ENCODE measurements at places on chromosomes 6 and 20.
A peak's percentile ranks its signal among the peaks of the same experiment; 100 is the strongest.

DNA sequence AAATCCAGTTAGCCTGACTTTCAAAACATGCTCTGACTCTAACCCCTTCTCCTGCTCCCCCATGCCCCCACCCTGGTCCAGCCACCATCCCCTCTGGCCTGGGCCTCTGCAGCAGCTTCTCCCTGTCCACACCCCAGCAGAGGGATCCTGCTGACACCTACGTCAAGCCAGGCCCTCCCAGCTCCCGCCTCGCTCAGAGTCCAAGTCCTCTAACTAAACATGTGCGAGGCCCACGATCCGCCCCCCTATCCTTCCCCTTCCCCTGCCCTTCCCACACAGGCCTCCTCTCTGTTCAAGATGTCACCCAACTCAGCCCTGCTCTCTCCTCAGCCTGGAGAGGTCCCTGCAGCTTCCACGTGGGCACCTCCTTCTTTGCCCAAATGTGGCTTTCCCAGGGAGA is 33.7 kb downstream of the NFATC2 start:
- no peak for DNase-seq

GRCh38 chr6:84415517-84415916 is 188.1 kb upstream of the CEP162 start:
- no peak for DNase-seq

DNA sequence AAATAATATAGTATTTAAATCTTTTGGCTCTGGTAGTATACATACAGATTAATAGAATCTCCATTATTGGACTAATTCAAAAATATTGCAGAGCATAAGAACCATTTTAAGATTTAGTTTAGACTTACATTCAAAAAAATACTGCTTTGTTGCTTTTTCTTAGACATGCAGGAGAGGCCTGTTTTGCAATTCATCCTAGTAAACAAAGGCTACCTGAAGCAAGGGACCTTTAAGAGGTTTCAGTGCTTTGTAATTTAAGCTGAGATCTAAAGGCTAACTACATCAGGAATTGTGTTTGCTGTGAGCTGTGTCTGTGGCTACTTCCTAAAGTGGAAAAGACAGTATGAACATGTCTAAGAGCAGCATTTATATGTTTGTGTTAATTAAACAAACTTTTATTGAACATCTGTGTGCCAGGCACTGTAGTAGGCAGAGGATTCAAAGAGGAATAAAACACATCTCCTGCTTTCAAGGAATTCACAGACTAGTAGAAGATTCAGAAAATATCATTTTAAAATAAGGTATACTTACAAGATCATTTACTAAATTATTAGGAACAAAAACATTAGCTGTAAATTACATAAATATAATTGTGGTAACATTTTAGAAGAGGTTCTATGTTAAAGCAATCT is 29.1 kb upstream of the CALHM6 start:
- DNase-seq = no peak

- no peak for DNase-seq
Measured at GRCh38 chr6:131733376-131734016, 22.7 kb upstream of the CTAGE9 start.

DNA sequence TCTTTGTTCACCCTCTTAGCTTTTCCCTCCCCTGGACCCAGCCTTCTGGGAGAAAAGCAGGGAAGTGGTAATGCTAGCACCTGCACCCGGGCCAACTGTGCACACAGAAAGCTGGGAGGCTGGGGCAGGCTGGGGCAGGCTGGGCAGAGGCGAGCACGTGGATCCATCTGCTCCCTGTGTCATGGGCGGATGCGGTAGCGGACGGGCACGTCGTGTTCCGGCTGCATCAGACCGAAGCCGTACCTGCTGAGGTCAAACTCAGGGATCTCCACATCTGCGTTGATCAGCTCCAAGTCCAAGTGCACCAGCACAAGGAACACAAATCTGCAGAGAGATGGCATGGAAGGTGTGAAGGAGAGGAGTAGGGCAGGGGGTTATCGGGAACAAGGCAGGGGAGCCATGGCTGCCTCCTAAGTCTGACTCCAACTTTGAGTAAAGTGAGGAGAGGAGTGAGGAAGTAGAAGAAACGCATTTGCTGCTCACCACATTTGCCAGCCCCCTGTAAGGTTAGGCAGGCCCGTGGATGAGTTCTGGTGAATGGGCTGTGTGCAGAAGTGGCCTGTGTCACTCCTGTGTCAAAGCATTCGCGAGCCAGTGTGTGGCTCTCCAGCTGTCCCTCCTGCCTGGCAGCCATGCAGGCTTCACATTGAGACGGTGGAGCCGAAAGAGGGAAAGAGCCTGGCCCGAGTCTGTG is 25.4 kb upstream of the KCNB1 start:
- DNase-seq = no peak

DNA sequence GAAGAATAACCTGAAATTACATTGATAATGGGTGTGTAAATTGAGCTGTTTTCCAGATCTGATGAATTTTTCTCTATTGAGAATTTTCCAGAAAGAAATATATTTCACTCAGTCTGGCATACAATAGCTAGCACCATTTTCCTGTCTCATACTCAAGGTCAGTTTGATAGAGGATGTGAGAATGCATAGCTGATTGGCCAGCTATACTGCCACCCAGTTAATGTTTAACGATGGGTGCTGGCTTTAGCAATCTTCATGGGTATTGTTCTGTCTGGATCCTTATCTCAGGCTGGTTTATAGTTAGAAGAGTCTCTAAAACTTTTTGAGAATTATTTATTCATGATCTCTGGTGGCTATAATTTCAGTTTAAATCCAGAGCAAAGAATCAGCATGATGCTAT is 147.4 kb downstream of the HDGFL1 start:
- no peak for DNase-seq

DNA sequence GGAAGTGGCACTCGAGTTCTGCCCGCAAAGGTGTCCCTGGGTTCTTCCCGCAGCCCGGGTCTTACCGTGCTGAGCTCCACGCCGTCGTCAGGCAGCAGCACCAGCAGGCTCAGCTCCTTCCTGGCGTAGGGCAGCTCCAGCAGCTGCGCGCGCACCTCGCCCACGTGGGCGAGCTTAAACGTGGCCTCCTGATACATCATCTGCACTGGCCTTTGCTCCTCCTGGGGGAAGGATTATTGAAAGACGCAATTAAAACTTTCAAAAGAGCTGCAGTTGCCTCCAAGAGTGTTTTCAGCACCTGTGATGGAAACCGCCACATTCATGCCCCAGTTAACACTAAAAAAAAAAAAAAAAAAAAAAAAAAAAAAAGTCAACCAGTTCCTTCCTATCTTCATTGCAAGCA is 11.3 kb downstream of the SERPINB9 start:
- peak; percentile 74 for DNase-seq

DNA sequence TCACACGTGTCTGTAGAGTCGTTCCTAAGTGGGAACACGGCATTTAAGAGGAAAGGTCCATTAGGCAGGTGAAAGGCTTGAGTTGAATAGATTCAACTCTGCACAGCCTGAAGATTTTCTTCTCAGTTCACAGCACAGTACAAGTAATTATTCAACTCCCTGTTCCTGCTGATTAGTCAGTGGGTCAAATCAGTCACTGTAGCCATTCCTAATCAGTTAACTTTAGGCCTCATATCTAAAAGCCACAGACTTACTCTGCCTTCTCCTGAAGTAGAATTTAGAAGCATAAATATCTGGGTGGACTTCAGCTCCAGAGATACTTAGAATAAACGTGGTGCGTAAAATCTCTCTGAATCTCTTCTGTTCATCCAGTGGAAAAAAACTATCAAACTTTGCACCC is 872.4 kb downstream of the C6orf118 start:
- DNase-seq = no peak

DNA sequence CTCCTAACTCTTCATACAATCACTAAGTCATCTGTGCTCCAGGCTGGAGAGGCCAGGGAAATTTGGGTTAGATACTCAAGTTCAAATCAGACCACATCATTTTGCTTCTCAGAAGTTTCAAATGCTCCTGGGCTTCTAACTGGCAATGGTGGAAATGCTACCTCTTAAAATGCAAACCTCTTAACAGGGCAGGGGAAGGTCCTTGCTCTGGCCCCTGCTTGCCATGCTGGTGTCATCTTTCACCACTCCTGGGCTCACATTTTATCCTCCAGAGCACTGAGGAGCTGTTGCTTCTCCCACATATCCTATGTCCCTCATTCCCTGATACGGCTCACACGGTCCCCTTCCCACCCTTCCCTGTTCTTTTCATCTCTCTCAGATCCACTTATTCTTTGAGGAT is 41.8 kb upstream of the NT5E start:
- no peak for DNase-seq

DNA sequence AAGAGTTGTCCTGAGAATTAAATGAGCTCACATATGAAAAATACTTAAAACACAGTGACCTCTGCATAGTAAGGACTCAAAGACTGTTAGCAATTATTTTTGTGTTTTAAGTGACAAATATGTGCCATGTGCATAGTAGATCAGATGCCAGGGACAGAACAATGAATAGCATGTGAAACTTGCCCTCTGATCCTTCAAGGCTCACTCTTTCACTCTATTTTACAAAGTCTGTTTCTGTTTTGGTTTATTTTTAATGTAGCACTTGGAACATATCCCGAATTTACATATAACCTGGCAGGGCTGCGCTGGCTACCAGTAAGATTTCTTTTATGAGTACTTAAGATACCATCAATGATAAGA is 135.5 kb upstream of the TNFAIP3 start:
- no peak for DNase-seq

DNA sequence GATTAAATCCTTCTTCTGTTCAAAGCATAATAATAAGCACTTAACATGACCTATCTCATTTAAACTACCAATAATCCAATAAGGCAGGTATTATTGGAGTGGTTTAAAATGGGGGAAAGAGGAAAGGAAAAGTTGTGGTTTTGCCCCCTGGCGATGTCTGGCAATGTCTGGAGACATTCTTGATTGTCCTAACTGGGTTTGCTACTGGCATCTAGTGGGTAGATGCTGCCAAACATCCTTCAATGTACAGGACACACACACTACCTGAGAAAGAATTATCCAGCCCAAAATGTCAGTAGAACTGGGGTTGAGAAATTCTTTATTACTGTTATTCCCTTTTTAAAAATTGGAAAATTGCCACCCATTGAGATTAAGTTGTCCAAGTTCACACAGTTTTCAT is 25.2 kb upstream of the SRSF6 start:
- no peak for DNase-seq

- no peak for DNase-seq
Measured at GRCh38 chr6:155244434-155244833, 19.4 kb upstream of the CLDN20 start.

DNA sequence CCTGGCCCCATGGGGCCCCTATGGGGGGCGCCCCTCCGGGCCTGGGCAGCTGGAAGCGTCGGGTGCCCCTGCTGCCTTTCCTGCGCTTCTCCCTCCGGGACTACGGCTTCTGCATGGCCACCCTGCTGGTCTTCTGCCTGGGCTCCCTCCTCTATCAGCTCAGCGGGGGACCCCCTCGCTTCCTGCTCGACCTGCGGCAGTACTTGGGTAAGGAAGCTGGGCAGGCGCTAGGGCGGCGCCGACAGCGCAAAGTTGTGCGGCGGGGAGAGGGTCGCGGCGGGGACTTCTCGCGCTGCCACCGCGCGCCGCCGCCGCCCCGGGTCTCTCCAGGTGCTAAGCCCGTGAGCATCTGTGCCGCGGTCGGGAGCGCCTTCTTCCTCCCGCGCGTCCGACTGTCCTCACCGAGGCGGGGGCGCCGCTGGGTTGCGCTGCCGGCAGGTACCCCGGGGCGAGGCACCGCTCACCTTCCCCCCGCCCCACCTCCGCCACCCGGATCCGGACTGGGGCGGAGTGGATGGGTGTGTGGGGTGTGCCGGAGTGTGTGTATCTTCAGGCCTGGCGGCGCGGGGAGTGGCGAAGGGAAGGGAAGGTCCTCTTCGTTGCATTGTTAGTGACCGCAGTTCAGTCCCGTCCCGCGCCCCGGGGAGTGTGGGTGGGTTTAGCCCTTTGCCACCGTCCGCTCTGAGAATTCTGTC is 788 bp downstream of the UST start:
- DNase-seq = peak; percentile 33

DNA sequence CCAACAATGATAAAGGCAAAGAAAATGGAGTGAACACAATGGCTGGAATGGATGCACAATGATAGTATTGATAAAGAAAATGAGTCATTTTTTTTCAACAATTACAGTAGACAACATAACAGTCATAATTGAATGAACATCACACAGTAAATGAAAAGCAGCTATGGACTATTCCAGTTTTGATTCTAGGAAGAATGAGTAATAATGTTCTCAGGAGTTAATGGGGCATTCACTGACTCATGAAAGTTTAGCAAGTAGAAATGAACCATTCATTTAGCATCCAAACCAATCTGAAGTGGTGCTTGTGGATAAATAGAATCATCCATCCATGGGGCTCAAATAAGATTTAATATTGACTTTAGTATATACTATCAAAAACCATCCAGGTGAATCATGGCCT is 1029.5 kb upstream of the GJE1 start:
- no peak for DNase-seq

GRCh38 chr6:140441256-140441655 is 1066.8 kb upstream of the CITED2 start:
- peak; percentile 4 for DNase-seq

DNA sequence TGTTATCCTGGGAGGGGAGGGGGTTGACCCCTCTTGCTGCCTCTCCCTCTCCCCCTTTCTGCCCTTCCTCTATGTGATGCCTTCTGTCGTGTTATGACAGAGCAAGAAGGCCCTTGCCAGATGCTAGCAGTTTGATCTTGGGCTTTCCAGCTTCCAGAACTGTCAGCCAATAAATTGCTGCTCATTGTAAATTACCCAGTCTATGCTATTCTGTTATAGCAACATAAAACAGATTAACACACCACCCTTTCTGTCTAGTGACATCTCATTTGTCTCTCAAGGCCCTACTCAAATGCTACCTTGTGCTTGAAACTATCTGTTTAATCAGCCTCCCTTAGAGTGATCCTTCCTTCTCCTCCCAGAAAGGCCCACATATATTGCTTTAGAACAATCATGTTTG is 16.4 kb upstream of the MAP3K4 start:
- no peak for DNase-seq

DNA sequence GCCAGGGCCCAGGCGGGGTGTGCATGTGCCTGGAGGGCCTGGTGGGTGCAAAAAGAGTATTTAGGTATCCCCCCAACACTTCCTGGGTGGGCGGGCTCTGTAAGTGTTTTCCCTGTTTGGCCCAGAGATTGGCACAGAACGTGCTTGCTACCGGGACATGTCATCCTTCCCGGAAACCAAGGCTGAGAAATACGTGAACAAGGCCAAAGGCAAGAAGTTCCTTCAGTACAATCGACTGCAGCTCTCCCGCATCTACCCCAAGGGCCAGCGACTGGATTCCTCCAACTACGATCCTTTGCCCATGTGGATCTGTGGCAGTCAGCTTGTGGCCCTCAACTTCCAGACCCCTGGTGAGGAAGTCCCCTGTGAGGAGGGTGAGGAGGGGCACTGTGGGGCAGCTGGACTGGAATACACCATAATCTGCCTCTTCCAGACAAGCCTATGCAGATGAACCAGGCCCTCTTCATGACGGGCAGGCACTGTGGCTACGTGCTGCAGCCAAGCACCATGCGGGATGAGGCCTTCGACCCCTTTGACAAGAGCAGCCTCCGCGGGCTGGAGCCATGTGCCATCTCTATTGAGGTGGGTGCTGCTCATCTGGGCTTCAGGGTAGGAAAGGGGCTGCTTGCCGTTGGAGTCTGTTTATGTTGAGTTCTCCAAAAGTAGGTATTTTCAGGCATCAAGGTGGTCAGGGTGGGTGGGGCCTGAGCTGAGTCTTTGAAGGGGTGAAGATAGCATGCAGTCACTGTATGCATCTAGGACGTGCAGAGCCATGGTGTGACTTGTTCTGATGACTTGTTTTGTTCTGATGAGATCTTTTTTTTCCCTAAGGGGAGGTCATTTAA is 35.2 kb downstream of the PLCG1 start:
- DNase-seq = no peak

All from activated CD4-positive, alpha-beta T cell treated with anti-CD3 and anti-CD28 coated beads, Interleukin-2, amount 50 U/mL, for 48 hours (primary cell).